ENCODE measurements at places on chromosomes 11 and 22. TPM values are rescaled to one million over a fixed set of nuclear protein-coding genes. Genes with fewer than 3 reads are reported as not detected.

DNA sequence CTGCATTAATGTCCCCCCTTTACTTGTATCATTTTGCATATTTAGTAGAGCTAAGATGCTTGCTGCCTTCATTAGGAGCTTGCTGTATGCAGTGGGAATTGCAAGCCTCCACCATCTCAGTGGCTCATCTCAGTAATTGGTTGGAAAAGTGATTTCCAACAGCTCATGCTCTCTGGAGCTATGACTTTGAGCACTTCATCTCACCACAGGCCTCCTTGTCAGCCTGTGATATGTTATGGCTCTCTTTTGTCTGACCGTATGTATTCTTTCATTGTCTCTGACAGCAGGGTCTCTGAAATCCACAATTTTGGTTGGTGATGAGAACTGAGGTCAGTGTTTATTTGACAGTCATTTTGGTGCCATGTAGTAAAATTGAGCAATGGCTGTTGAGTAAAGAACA lies 345.1 kb downstream of the FAT3 start:
- H3K36me3 ChIP-seq: no peaks in the 10 kb centered on the region
- DNase-seq: no peak
- no peak overlapping the region for H3K4me3 ChIP-seq
- H3K4me1 ChIP-seq: peaks cover 14% of the 10 kb centered on the region

Gene PHETA2
- total RNA-seq: 5.9 TPM

- no peaks in the 10 kb centered on the region for H3K4me1 ChIP-seq
- H3K36me3 ChIP-seq: no peaks in the 10 kb centered on the region
- DNase-seq: no peak
- no peaks in the 10 kb centered on the region for H3K27me3 ChIP-seq
- no peak overlapping the region for H3K27ac ChIP-seq
Measured at GRCh38 chr22:25702571-25703167, 39.3 kb upstream of the MYO18B start.

Gene ASRGL1
- 38.4 TPM for total RNA-seq

DNA sequence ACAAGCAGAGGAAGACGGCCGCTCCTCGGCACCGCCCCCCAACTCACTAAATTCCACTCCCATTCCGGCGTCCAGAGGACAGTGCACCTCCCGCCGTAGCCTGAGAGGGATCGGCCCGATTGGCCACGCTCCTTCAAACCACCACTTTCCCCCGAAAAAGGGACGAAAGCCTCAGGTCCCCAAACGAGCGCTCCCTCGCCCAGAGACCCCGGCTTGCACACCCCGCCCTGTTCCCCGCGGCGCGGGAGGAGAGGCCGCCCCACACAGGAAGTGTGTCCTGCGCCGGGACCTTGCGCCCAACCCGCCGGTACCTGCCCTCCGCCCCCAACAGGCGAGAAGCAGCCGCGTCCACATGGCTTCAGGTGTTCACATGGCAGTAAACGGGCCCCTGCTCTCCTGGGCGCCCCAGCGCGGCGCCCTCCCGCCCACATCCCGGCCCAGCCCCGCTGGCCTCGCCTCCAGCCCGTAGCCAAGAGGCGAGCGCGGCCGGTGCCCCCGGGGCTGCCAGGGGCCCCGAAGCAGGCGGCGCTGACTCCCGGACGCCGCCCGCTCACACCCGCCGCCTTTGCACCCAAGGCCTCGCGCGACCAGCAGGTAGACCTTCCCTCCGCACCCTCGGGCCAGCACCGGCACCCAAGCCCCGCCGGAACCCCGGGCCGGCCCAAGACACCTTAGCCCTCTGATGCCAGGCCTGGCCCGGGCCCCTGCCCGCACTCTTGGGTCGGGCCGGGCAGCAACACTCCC lies 849 bp downstream of the TCF20 start:
- H3K4me1 ChIP-seq: peaks cover 30% of the 10 kb centered on the region
- H3K27ac ChIP-seq: peak overlapping the region; percentile 79
- H3K4me3 ChIP-seq: peak overlapping the region; percentile 93
- peaks cover 6% of the 10 kb centered on the region for H3K27me3 ChIP-seq

- H3K4me1 ChIP-seq: no peaks in the 10 kb centered on the region
- H3K27ac ChIP-seq: no peak overlapping the region
Measured at GRCh38 chr22:28179392-28179791, 260.3 kb upstream of the PITPNB start.

Gene LIPT2
- 19.5 TPM for total RNA-seq

DNA sequence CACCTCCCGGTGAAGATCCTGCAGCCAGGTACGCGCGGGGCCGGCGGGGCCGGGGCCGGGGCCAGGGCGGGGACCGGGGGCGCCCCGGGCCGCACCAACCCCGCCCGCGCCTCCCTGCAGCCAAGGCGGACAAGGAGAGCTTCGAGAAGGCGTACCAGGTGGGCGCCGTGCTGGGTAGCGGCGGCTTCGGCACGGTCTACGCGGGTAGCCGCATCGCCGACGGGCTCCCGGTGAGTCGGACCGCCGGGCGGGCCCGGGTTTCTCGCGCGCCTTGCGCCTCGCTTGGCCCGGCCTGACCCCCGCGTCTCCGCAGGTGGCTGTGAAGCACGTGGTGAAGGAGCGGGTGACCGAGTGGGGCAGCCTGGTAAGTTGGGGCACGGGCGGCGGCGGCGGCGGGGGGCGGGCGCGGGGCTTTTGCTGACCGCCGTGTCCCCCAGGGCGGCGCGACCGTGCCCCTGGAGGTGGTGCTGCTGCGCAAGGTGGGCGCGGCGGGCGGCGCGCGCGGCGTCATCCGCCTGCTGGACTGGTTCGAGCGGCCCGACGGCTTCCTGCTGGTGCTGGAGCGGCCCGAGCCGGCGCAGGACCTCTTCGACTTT lies 531 bp downstream of the PIM3 start:
- DNase-seq: peak; percentile 56
- H3K4me3 ChIP-seq: peak overlapping the region; percentile 75
- H3K4me1 ChIP-seq: no peaks in the 10 kb centered on the region
- H3K27me3 ChIP-seq: peaks cover 20% of the 10 kb centered on the region
- H3K36me3 ChIP-seq: no peaks in the 10 kb centered on the region

Gene ADAMTS8
- 16.2 TPM for total RNA-seq

Gene MS4A4A
- not detected for total RNA-seq

Gene UQCC3
- total RNA-seq: 13.0 TPM

- H3K4me1 ChIP-seq: peaks cover 18% of the 10 kb centered on the region
- H3K27ac ChIP-seq: no peak overlapping the region
- H3K4me3 ChIP-seq: no peak overlapping the region
- H3K36me3 ChIP-seq: no peaks in the 10 kb centered on the region
Measured at GRCh38 chr11:125338886-125339811, 156.9 kb downstream of the FEZ1 start.

GRCh38 chr11:30432178-30432577 lies 109.3 kb downstream of the ARL14EP start:
- no peak overlapping the region for H3K27ac ChIP-seq
- no peaks in the 10 kb centered on the region for H3K27me3 ChIP-seq
- no peak for DNase-seq
- no peak overlapping the region for H3K4me3 ChIP-seq

- no peak for DNase-seq
- H3K27ac ChIP-seq: no peak overlapping the region
- H3K27me3 ChIP-seq: peaks cover 24% of the 10 kb centered on the region
- no peak overlapping the region for H3K4me3 ChIP-seq
- H3K36me3 ChIP-seq: no peaks in the 10 kb centered on the region
Measured at GRCh38 chr11:35352077-35352888, 67.1 kb downstream of the SLC1A2 start.

DNA sequence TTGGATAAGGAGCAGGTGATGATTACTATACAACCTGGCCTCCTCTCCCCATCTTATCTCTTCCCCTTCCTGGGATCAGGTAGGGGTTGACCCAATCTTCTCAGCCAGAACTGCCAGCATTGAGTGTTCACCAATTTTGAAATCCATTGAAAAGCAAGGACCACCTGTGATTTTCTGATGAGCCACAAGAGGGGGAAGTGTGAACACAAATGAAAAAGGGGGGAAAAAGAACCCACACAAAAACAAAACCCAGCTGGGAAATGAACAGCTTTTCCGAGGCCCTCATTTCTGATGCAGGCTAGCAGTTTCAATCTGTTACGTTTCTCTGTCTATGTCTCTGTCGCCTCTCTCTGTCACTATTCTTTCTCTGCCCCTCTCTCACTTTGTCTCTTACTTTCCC lies 161.9 kb downstream of the INSC start:
- H3K4me3 ChIP-seq: no peak overlapping the region
- peak; percentile 52 for DNase-seq
- no peak overlapping the region for H3K27ac ChIP-seq
- H3K4me1 ChIP-seq: peaks cover 7% of the 10 kb centered on the region
- H3K36me3 ChIP-seq: no peaks in the 10 kb centered on the region

- H3K27me3 ChIP-seq: no peaks in the 10 kb centered on the region
- H3K27ac ChIP-seq: no peak overlapping the region
- DNase-seq: no peak
- H3K36me3 ChIP-seq: no peaks in the 10 kb centered on the region
Measured at GRCh38 chr22:48319321-48320047, 1508.2 kb downstream of the BRD1 start.

DNA sequence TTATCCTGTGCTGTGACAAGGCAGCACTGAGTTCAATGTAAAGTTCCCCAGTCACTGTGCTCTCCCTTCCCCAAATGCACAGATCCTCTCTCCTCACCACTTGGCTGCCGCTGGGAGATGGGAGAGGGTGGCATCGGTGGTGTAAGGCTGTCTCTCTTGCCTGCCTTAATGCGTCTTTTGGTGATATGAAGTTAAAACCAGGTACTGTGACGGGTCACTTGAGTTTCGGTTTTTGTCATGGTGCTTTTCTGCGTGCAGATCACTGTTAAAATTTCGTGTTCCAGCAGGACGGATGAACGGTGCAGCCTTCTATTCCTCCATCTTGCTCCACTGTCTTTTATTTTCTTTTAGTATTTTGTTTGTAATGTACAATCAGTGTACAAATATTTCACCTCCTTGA lies 18.6 kb downstream of the GLB1L2 start:
- no peak overlapping the region for H3K4me3 ChIP-seq
- DNase-seq: no peak
- no peaks in the 10 kb centered on the region for H3K27me3 ChIP-seq

Gene NRIP3
- total RNA-seq: 8.0 TPM

DNA sequence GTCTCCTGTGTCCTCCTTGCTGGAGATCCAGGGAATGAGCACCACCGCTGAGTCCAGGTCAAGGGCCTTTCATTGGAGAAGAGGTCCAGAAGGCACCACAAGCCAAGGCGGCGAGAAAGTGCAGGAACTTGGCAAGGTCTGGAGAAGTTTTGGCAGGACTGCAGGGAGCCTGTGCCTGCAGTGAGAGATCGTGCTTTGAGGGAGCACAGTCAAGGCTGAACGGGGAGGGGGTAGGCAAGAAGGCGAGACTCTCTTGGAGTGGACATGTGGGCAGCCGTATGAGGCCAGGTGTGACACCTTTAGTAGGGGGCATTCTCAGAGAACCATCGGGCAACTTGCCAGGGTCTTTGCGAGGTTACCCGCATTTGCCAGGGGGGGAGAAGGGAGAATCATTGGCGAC lies 30.5 kb downstream of the LRRC10B start:
- DNase-seq: no peak
- H3K36me3 ChIP-seq: no peaks in the 10 kb centered on the region
- no peak overlapping the region for H3K4me3 ChIP-seq
- H3K27me3 ChIP-seq: no peaks in the 10 kb centered on the region
- peaks cover 21% of the 10 kb centered on the region for H3K4me1 ChIP-seq
- H3K27ac ChIP-seq: no peak overlapping the region

- DNase-seq: peak; percentile 71
- no peaks in the 10 kb centered on the region for H3K36me3 ChIP-seq
- H3K4me3 ChIP-seq: peak overlapping the region; percentile 99
- H3K4me1 ChIP-seq: peaks cover 58% of the 10 kb centered on the region
- peak overlapping the region; percentile 95 for H3K27ac ChIP-seq
Measured at GRCh38 chr11:63762654-63763495, 5.7 kb downstream of the ZFTA start.

DNA sequence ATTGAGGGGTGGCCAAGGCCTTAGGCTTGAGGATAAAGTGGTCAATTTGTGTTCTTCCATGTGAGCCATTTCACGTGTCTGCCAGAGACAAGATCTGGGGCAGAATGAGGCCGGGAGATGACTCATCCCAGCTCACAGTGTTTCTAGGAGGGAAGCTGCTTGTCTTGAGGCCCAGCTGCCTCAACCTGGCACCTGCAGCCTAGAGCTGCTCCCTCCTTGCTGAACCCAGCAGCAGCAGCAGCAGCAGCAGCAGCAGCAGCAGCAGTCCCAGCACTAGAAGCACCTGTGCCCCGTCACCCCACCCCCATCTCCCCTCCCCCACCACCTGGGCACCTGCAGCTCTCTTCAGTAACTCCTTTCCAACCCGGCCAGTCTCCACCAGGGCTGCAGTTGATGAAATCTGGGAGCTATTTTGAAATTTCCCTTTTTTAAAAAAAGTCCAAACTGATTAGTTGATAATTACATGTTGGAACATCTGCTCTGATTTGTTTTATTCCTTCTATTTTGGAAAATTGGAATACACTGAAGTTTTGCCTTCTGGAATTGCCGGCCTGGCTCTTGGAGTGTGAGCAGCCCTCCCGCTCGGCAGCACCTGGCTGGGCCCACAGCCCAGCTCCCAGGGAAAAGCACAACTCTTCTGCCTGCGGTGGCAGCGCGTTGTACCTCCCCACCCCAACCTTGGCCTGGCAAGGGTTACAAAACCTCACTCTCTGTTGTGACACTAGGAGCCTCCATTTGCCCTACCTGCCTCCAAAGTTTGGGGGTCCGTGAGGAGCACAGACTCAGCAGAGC lies 143.5 kb downstream of the NXPE2 start:
- DNase-seq: peak; percentile 45
- no peaks in the 10 kb centered on the region for H3K36me3 ChIP-seq

GRCh38 chr11:70247710-70248072 lies 22.8 kb upstream of the PPFIA1 start:
- no peak for DNase-seq
- no peaks in the 10 kb centered on the region for H3K4me1 ChIP-seq
- H3K4me3 ChIP-seq: no peak overlapping the region
- H3K27ac ChIP-seq: no peak overlapping the region

GRCh38 chr11:62560566-62561103 lies 13.1 kb downstream of the EEF1G start:
- no peaks in the 10 kb centered on the region for H3K27me3 ChIP-seq
- DNase-seq: peak; percentile 98
- peaks cover 48% of the 10 kb centered on the region for H3K36me3 ChIP-seq
- peaks cover 62% of the 10 kb centered on the region for H3K4me1 ChIP-seq

DNA sequence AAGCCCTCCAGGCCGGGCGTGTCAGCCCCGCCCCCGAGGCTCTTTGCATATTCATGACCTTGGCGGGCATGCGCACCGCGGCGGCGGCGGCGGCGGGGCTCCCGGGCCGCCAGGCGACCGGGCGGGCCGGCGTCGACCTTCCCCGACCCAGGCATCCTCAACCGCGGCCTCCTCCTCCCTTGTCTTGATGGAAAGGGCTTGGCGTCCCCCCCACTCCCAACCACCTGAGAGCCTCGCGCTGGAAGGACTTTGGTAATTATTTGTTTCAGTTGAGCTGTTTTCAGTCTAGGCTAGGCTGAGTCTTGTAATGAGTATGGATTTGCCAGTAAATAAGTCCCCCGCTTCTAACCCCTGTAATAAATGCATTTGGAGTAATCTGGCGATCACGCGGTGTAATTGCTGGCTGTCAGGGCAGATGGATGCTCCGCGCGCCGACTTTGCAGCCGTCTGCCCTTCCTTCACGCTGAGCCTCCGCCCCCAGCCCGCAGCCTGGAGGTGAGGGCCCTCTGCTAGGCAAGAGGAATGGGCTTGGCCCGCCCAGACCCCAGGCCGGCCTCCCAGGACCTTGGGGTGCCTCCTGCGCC lies 25.2 kb downstream of the FLRT1 start:
- no peak overlapping the region for H3K27ac ChIP-seq
- peaks cover 95% of the 10 kb centered on the region for H3K27me3 ChIP-seq
- H3K4me3 ChIP-seq: peak overlapping the region; percentile 74
- peaks cover 4% of the 10 kb centered on the region for H3K4me1 ChIP-seq

Gene FOLH1
- 0.27 TPM for total RNA-seq

Measured in GM23338 (cell line).